ENCODE measurements at places on chromosomes 7 and 10.

DNA sequence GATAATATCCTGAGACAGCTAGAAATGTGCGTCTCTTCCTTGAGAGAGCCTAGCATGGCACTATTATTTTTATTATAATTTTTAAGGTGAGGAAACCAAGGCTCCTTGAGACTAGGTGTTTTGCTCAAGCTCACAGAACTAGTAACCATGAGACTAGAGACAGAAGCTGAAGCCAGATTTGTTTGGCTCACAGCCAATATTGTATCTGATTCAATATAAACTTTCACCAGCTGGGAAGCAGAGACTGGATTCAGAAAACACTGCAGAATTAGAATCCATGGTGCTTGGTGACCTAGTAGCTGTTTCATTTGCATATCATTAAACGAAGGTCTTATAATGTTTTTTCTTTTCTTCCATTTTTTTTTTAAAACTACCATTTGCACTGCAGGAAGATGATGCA, 64.4 kb downstream of the DNAJB9 start:
- no peak for DNase-seq

DNA sequence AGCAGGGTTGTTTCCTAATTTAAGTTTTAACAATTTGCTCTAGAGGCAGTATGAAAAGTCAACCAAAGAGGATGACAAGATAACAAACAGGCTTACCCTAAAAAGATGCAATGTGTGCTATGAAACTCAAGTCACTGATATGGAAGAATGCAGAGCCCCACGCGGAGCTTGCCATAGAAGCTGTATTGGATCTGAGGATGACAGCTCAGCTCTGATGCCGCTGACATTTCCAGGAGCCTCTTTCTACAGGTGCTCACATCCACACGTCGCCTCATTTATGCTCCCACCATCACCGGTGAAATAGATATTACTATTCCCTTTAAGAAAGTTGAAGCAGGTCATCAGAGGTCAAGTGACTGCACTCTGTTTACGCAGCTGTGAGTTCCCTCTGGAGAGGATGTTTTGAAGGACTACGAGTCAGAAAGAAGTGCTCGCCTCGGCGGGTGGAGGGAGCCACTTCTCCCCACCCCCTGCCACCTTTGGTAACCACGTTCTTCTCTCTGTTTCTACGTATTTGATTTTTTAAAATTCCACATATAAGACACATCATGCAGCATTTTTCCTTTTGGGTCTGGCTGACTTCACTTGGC, 275.4 kb downstream of the GLRX3 start:
- no peak for DNase-seq

GRCh38 chr10:86900955-86901354, 56.5 kb downstream of the MMRN2 start:
- DNase-seq = no peak

- no peak for DNase-seq
These were observed 13.4 kb upstream of the WDFY4 start for GRCh38 chr10:48670978-48671913.

DNA sequence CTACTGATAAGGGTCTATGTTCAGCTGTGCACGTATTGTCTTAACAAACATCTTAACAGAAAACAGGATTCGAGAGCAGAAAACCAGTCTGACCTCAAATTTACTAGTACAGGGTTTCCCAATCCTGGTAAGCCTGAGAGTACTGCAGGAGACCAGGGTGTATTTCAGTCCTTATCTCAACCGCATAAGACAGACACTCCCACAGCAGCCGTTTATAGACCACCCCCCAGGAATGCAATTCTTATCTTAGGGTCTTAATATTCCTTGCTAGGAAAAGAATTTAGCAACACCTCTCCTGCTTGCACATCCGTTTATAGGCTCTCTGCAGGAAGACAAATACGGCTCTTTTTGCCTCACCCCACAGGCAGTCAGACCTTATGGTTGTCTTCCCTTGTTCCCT, 277.3 kb downstream of the SDK1 start:
- DNase-seq = no peak

GRCh38 chr10:7908541-7909210, 90.4 kb downstream of the TAF3 start:
- no peak for DNase-seq

- no peak for DNase-seq
These were observed 284.9 kb upstream of the SEMA3D start for GRCh38 chr7:85471740-85472139.

DNA sequence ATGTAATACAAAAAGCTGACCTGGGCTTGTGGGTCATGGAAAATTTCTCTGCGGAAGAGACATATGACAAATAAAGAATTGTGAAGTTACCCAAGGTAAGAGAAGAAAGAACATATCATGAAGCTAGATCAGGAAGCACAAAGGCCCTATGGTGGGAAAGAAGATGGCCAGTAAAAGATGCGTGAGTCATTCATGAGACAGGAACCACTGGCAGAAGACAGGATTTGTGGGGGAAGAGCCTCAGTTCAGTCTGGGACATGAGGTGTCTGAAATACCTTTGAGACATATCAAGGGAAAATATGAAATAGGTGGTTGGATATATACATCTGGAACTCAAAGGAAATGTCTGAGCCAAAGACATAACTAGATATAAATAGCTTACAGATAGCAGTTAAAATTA, 27.7 kb upstream of the AMPH start:
- DNase-seq = no peak

DNA sequence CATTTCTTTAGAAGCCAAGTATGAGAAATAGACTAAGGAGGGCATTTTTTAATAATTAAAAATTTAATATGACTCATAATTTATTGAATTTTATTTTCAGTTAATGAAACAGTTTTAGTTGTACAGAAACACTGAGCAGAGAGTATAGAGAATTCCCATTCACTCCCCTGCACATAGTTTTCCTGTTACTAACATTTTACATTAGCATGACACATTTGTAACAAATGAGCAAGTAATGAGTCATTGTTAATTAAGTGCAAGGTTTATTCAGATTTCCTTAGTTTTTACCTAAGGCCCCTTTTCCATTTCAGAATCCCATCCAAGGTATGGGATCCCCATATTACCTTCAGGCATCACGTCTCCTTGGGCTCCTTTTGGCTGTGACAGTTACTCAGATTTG, 271.5 kb upstream of the FZD8 start:
- no peak for DNase-seq

- DNase-seq = no peak
These were observed at the start of gene CRTAC1 for GRCh38 chr10:98030093-98030821. TSS of gene CRTAC1 (minus strand) at chr10:98030621. CDS start at chr10:98030472, 149 bp downstream.

Measured in cortex of kidney (tissue), 1 donor.